ENCODE measurements at places on chromosomes 3 and 15.

GRCh38 chr3:60803216-60804173 lies 447.8 kb downstream of the FHIT start:
- no peak for DNase-seq

DNA sequence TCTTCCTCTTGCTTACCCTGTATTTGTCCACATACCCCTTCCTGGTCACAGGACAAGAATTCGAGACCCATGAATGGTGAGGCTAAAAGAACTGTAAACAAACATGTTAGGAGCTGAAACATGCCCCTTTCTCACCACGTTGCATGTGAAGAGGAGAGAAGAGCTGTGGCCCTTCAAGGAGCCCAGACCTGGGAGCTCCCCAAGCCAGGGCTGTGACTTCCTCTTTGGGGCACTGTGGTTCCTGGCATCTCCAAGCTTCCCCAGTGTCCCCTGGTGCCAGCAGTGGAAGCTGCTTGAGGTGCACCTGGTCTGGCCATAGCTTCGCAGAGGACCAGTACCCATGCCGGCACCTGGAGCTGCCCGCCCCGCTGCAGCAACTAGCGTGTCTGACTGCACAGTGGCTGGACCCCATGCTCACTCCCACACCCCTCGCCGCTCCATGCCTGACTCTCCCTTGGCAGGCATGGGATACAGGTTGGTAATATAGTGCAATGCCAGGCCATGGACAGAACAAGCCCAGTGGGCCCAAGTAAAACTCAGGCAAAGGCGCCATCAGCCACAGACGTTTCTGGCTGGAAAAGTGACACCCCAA lies 9.9 kb downstream of the SPCS1 start:
- DNase-seq = no peak

DNA sequence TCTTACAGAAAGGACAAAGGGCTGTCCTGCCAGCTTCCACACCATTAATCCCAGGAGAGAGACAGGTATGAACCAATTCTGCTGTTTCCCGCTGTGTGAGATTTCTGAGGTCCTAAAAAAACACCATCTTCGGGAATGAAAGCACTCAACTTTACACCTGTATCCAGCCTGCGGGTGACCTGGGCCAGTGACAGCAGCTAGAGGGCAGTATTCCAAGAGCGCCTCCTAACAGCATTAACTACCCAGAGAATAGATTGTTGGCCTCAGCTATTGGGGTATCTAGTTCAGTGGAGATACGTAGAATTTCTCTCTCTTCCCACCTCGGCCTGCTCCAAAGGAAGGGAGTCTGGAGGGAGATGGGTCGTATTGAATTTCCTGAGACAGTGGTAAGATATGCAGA lies 55.1 kb downstream of the WDR76 start:
- no peak for DNase-seq

DNA sequence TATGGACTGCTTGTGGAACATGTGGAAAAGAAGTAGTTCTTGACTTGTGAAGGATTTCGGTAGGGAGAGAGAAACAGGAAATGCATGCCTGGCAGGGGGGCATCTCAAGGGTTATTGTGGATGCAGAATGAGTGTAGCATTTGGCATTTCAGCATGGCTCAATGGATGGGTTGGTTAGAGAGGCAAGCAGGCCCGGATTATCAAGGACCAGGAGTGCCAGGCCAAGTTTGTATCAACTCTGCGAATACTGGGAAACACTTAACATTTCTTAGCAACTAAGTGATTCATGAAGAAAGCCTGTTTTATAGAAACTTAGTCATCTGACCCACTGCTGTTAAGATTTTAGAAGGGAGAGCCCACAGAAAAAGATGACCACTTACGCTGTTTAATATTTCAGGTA lies 33.6 kb downstream of the KIF15 start:
- DNase-seq = no peak

DNA sequence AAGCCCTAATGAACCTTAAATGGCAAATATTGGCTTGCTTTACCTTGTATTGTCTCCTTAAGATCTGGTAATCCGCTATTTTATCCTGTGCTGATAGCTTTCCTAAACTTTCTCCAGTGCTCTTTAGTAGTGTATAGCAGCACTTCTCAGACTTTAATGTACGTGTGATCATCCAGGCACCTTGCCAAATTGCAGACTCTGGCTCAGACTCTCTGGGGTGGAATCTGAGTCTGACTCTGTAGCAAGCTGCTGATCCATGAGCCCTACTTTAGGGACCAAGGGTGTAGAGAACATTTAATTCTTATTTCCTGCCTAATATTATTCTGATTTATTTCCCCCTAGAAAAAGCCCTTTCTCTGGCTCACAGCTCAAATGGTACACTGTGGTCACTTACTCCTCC lies 518.8 kb upstream of the ZNF385D start:
- no peak for DNase-seq

DNA sequence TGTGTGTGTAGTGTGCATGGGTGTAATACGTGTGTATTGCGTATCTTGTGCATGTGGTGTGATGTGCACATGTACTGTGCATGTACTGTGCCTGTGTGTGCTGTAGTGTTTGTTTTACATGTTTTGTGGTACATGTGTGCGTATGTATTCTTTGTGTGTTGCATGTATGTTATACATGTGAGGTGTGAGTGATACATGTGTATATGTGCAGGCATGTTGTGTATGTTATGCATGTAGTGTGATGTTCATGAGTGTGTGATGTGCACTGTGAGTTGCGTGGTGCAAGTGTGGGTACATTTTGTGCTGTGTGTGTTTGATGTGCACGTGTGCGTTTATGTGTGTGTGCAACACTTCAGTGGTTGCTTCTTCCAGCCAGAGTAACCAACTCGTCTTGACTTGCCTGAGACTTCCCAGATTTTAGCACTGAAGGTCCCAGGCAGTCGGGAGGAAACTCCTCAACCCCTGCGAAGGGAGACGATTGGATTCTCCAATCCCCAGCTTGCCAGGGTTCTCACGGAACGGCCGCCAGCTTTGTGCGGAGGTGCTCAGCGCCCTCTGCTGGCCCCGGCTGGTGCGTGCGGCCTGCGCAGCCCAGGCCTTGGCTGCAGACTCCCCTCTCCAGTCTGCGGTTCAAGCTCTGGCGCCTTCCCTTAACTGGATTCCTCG lies 3.6 kb downstream of the GALNT15 start:
- no peak for DNase-seq

- no peak for DNase-seq
Observed at GRCh38 chr3:140273542-140274195, 338.7 kb downstream of the CLSTN2 start.
